ENCODE measurements at places on chromosomes 4 and X.
A peak's percentile ranks its signal among the peaks of the same experiment; 100 is the strongest.

DNA sequence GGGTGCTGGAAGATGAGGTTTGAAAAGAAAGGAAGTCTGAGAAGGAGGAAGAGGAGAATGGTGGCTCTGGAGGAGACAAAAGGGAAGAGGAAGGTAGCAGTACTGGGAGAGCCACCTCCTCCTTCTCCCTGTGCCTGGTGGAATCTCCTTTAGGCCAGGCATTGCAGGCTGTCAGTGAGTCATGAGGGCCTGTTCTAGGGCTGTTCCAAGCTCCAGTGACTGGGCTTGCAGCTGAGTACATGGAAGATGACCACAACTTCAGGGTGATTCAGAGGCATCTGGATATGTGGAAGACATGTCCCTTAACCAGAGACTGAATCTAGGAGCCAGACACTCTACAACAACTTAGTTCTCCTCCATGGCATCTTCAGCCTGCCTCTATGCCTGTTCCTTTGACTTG is 107.8 kb downstream of the EFNB1 start:
- DNase-seq, result no peak

- DNase-seq, result peak; percentile 61
These were observed 784.3 kb downstream of the ADGRL3 start for GRCh38 chr4:61984260-61984909.

DNA sequence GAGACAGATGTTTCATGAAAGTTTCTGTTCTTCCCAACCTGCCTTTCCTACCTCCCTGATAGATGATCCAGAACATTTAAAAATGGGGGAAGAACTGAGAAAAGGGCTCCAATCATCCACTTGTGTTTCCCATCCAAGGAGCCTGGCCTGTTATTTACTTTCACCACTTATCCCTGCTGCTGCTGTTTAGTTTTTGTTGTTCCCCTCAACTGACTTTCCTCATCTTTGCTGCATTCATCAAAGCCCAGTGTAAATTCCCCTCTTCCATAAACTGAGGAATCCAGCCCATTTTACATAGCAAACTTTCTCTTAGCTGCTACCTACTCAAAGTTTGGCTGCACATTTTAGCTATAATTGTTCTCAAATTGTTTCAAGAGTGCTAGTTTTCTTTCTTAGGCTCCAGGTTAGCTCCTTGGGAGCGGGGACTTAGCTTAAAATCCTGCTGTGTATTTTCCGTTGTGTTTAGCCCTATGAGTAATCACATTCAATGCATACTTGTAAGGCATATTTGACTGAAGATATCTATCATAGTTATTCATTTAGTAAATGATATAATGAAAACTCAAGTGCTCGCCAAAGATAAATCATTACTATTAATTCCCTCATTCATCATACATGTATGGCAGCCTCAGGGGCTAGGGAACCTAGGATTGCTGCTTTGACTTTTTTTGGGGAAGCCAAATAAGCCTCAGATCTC is 1.4 kb upstream of the PTPN13 start:
- peak; percentile 54 for DNase-seq

DNA sequence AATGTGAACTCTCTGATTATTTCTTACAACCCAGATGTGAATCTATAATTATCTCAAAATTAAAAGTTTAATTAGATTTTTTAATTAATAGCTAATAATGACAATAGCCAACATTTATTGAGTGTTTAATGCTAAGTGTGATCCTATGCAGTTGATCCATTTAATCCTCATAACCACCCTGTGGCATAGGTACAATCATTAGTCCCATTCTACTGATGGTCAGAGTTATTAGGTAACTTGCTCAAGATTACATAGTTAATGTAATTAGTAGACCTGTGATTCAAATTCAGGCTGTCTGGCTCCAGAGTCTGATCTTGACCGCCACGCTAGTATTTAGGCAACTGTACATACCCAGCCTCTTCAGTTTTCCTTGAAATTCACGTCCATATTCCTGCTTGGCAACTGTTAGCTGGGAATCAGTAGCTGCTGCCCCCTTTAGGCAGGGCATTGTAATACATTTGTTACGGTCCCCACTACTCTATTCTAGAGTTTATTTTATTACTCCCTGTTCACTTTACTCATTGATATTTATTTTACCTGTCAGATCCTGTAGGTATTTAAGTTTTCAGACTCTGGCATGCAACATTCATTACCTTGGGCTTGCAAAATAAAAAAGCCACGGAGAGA is 20.6 kb upstream of the TEC start:
- peak; percentile 20 for DNase-seq

DNA sequence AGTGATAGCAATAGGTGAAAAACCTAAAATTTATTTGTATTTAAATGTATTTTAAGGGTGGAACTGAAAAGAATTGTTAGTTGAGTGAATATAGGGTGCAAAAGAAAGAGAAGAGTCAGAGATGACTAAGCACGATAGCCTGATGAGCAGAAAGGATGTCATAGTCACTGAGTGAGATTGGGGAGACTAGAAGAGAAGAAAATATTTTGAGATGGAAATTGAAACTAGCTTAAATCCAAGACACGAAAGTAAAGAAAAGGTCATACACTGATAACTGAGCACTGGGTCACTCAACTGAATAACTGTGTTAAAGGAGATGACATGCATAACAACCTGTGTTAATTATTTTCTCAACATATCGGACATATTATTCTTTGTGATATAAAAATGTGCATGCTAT is 55.5 kb downstream of the SPANXN4 start:
- no peak for DNase-seq

DNA sequence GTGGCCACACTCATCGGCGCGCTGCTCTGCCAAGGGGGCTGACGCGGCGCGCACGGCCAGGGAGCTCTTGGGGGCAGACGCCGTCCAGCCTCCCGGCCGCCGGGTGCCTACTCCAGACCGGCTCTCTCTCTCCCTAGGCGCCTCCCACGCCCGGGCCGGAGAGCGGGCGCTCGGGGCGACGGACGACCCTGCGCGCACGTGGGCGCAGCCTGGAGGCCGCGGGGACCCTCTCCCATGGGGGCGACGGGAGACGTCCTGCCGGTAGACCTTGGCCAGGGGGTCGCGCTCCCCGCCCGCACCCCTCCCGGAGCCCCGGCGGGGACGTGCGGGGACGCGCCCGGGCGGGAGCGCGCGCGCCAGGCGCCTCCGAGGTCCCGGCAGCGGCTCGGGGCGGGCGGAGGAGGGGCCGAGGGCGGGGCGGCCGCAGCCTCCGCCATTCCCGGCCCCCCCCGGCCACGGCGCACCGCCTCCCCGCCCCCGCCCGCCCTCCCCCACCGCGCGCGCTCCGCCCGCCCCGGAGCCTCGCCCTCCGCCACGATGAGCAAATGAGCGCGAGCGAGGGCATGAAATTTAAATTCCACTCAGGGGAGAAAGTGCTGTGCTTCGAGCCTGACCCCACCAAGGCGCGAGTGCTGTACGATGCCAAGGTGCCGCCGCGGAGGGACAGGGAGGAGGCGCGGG is at the start of gene MSL3:
TSS of gene MSL3 (plus strand) at position 519 of the 681 bp plus-strand sequence. CDS start at position 546, 27 bp downstream.
- peak; percentile 47 for DNase-seq

DNA sequence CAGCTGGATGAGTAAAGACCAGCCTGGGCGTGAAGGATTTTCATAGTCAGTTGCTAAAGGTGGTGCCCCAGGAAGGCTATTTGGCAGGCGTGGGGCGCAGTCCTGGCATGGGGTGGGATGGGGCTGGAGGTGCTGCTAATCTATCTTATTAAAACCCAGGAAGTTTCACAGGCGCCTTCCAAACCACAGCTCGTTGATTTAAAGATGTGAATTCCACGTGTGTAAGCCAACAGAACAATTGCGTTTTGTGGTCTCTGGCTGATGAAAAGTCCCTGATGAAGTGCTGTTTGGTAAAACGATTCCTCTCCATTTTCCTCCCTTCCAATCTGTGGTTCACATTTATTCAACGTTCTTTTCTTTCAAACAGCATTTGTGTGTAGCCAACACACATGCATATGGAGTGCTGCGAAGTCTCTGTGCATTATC is 105.0 kb downstream of the TBL1X start:
- DNase-seq, result no peak

DNA sequence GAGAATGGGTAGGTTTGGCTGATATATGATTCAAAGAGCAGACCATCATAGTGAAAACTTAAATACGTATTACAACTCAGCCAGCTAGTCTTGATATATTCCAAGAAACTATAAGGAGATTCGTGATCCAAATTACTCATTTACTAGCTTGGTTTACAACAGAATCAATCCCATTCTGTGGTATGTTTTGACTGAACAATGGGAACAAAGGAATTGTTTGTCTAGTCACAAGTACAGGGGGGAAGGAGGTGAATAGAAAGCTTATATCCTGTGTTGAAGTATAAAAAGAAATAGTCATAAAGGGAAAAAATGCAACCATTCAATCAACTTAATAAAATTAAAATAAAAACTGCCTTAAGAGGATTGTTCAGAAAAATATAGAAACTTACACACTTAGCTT is 17.0 kb downstream of the C4orf54 start:
- no peak for DNase-seq

DNA sequence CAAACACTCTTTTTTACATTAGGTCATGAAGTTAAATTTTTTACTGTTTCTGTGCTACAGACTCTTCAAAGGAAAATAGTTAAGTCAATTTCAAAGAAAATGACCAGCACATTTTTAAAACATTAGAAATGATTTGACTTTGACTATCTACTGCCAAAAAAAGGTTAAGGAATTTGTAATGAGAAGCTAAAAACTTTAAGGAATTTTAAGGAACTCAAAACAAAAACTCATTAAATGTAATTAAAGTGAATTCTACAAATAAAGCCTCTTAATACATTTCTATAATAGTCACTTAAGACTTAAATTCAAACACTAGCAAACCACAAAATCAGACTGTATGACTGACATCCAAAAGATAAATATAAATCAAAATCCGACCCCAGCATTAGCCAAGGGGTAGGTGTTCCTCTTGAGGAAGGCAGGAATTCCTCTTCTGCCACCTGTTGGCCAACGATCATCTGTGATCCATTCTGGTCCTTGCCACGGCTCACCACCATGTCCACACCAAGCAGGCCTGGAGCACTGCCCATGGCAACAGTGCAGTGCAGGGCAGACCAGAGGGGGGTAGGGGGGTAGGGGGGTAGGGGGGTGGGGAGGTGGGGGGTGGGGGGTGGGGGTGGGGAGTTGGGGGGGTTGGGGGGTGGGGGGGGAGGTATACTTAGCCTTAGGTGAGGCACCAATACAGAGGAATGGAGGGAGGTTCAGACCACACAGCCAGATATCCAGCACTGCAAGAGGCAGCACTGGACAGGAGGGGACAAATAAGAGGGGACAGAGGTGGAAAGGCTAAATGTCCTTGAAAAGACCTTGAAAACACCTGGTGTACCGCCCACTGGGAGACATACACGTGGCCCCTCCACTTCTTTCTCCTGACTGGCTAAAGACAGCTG is 287.4 kb downstream of the CHIC1 start:
- peak; percentile 63 for DNase-seq

DNA sequence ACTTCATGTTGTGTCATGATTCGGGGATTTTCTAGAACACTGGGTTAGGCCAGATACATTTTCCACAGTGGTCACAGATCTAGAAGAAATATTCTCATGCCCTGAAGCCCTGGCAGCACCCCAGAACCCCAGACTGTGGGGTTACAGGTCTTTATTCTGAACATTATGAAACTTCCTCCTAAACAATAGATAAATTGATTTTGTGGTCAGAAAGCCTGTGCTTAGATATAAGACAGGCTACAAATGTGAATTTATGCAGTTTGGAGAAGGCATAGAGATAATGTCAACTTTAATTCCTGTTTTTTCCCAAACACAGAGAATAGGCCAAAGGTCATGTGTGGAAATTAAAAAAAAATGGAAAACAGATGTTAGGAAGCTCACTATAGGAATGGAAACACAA is 492.9 kb downstream of the SPRY1 start:
- DNase-seq, result no peak

DNA sequence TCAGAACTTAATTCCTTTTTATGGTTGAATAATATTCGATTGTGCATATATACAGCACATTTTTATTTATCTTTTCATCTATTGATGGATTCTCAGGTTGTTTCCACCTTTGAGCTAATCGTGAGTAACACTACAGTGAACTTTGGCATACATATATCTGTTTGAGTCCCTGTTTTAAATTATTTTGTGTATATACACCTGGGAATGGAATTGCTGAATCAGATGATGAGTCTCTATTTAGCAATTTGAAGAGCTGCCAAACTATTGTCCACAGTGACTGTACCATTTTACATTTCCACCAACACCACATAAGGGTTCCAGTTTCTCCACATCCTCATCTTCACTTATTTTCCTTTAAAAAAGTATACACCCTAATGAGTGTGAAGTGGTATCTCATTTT is 166.2 kb upstream of the FGF13 start:
- DNase-seq, result no peak

DNA sequence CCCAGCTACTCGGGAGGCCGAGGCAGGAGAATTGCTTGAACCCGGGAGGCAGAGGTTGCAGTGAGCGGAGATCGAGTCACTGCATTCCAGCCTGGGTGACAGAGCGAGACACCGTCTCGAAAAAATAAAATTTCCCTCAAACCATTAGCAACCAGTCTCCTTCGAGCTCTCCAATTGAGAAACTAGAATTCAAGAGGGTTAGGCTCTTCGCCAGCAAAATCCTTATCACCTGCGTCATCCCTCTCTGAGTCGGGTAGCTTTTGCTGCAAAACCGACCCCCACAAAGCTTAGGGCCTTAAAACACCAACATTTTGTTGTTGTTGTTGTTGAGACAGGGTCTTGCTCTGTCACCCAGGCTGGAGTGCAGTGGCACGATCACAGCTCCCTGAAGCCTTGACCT is 75.1 kb upstream of the DDX3X start:
- no peak for DNase-seq

- DNase-seq, result no peak
These were observed 2022.3 kb downstream of the ARAP2 start for GRCh38 chr4:34221986-34222385.

GRCh38 chr4:121189326-121190215 is 25.4 kb upstream of the TNIP3 start:
- DNase-seq, result no peak

GRCh38 chrX:56798866-56799758 is 70.1 kb downstream of the NBDY start:
- peak; percentile 53 for DNase-seq

- DNase-seq, result no peak
These were observed 183.4 kb downstream of the ANKRD50 start for GRCh38 chr4:124529131-124529530.

DNA sequence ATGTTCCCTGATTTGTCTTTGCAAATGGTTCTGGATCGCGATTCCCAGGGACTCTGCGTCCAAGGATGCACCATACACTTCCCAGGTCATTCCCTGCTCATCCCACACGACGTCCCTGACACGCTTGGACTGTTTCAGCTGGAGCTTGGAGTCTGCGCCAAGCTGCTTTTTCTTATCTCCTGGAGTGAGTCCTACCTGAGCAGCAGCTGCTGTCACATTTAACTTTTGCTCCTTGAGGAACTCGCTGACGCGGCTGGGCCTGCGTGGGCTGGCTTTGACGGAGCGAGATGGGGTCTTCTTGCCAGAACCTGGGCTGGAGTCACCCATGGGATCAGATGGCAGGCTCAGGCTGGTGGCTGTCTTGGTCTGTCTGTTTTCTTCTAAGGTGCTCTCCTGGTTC is 59.6 kb downstream of the GPRIN3 start:
- DNase-seq, result no peak

DNA sequence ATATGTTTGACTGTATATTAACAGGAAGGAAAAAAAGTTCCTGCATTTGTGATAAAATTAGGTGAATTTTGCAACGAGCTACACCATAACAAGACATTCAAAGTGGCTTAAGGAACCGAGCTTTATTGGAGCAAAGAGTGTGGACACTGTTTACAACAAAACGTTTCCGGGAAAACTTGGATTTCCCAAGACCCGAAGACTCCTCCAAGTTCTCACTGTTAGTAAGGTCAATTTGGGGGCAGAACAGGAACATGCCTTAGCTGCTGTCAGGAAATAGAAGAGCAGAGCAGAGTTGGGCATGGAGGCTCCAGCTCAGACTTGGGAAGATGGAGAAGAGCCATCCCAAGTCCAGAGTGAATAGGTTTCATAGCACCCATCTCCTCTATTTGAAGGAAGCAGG is 16.5 kb downstream of the ADH6 start:
- DNase-seq, result no peak
